ENCODE measurements at places on chromosomes 5 and 9. TPM values are rescaled to one million over a fixed set of nuclear protein-coding genes. Genes with fewer than 3 reads are reported as not detected.

DNA sequence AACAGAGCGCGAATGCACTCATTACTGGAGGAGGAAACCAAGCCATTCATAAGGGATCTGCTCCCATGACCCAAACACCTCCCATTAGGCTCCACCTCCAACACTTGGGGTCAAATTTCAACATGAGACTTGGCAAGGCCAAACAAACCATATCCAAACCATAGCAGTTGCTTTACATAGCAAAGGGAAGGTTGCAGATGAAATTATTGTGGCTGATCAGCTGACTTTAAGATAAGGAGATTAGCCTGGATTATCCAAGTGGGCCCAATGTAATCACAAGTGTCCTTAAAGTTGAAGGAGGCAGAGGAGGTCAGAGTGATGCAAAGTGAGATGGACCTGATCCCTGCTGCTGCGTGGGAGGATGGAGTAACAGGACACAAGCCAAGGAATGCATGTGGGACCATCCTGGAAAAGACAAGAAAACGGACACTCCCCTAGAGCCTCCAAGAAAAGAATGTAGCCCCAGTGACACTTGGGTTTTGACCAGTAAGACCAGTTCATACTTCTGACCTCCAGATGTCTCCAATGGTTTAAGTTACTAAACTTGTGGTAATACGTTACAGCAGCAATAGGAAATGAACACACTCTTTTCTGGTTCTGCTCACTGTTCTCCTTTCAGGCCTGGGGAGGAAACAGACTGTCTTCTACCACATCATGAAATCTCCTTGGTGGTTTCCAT is 167.3 kb downstream of the GNAQ start:
- DNase-seq: no peak
- peaks cover 15% of the 10 kb centered on the region for H3K36me3 ChIP-seq
- no peak overlapping the region for H3K27ac ChIP-seq
- H3K4me3 ChIP-seq: no peak overlapping the region
- peaks cover 20% of the 10 kb centered on the region for H3K4me1 ChIP-seq

GRCh38 chr5:82986404-82986803 is 90.8 kb downstream of the TMEM167A start:
- H3K27me3 ChIP-seq: peaks cover 8% of the 10 kb centered on the region
- no peak for DNase-seq
- H3K4me3 ChIP-seq: no peak overlapping the region
- no peaks in the 10 kb centered on the region for H3K4me1 ChIP-seq
- H3K36me3 ChIP-seq: no peaks in the 10 kb centered on the region
- H3K27ac ChIP-seq: no peak overlapping the region

- no peaks in the 10 kb centered on the region for H3K36me3 ChIP-seq
- no peaks in the 10 kb centered on the region for H3K27me3 ChIP-seq
- peak overlapping the region; percentile 82 for H3K4me3 ChIP-seq
- H3K27ac ChIP-seq: peak overlapping the region; percentile 86
Observed at GRCh38 chr9:70406434-70406862, 8.0 kb downstream of the KLF9 start.

- H3K4me3 ChIP-seq: no peak overlapping the region
- H3K27ac ChIP-seq: no peak overlapping the region
- no peaks in the 10 kb centered on the region for H3K4me1 ChIP-seq
- no peak for DNase-seq
- no peaks in the 10 kb centered on the region for H3K27me3 ChIP-seq
Observed at GRCh38 chr5:101860145-101860544, 435.9 kb downstream of the SLCO4C1 start.

- peaks cover 15% of the 10 kb centered on the region for H3K27me3 ChIP-seq
- H3K36me3 ChIP-seq: no peaks in the 10 kb centered on the region
- H3K4me3 ChIP-seq: peak within 1 kb of the TSS; percentile 61
- H3K4me1 ChIP-seq: peaks cover 32% of the 10 kb centered on the region
- no peak within 1 kb of the TSS for H3K27ac ChIP-seq
- DNase-seq: no peak
Observed at GRCh38 chr5:132257131-132258101, at the start of gene PDLIM4. PDLIM4 (plus strand) TSS chr5:132257696; CDS start chr5:132257735, 39 bp downstream.

- H3K4me3 ChIP-seq: no peak overlapping the region
- peaks cover 15% of the 10 kb centered on the region for H3K36me3 ChIP-seq
- DNase-seq: no peak
- no peaks in the 10 kb centered on the region for H3K27me3 ChIP-seq
Observed at GRCh38 chr5:140253985-140254384, 48.9 kb downstream of the PFDN1 start.

GRCh38 chr9:137689745-137690529 is 71.1 kb downstream of the EHMT1 start:
- H3K4me1 ChIP-seq: peaks cover 27% of the 10 kb centered on the region
- no peaks in the 10 kb centered on the region for H3K27me3 ChIP-seq
- H3K27ac ChIP-seq: no peak overlapping the region
- DNase-seq: no peak
- H3K36me3 ChIP-seq: peaks cover 2% of the 10 kb centered on the region

- peaks cover 3% of the 10 kb centered on the region for H3K36me3 ChIP-seq
- no peaks in the 10 kb centered on the region for H3K27me3 ChIP-seq
- H3K4me1 ChIP-seq: peaks cover 36% of the 10 kb centered on the region
- no peak overlapping the region for H3K27ac ChIP-seq
Observed at GRCh38 chr5:32283539-32284377, 29.0 kb downstream of the MTMR12 start.

GRCh38 chr5:14107536-14107935 is 35.6 kb upstream of the TRIO start:
- peaks cover 55% of the 10 kb centered on the region for H3K27me3 ChIP-seq
- H3K4me3 ChIP-seq: no peak overlapping the region
- H3K27ac ChIP-seq: no peak overlapping the region
- H3K36me3 ChIP-seq: no peaks in the 10 kb centered on the region

NXNL2 gene
- total RNA-seq: not detected

GGTA1 gene
- not detected for total RNA-seq

SPINK4 gene
- total RNA-seq: not detected

ZNF354C gene
- total RNA-seq: 8.3 TPM

DNAI1 gene
- total RNA-seq: not detected

QRFP gene
- total RNA-seq: not detected

PCDHGA3 gene
- total RNA-seq: not detected
